ENCODE measurements at places on chromosomes 13 and 19.

- DNase-seq: no peak
Measured at GRCh38 chr19:57351867-57352266, 796 bp downstream of the ZNF304 start.

DNA sequence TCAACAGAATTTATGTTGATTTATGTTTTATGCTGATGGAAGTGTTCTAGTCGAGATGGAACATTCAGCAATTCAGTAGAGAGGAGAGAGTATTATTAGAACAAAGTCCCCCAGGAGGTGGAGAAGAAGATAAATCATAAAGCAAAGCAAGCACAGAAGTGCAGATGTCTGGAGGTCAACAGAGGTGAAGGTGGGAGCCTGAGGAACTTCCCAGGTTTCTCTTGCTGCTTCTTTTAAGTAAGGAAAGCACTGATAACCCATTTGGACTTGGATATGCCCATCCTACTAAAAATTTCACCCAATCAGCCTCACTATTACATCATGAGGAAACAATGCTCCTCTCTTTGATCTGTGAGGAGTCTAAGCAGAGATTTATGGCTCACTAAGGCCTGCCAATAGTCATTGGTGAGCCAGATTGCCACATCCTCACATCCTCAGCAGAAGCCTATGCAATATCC lies 98.8 kb downstream of the EPSTI1 start:
- no peak for DNase-seq

GRCh38 chr13:57925250-57925649 lies 293.7 kb downstream of the PCDH17 start:
- no peak for DNase-seq

DNA sequence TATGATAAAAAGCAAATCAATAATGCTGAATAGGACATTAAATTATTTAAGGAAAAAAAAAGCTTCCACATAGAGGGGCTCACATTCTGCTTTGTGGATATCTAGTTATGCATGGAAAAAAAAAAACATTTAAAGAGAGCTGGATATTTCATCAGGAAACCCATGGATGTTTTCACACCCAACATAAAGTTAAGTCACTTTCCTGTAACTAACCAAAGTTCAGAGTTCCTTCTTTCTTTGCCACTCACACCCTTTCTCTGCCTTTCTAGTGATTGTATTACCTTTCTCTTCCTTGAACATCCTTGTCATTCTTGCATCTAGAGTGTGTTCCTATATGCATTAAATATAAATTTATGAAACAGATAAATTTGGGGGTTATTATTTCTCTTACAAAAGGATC lies 47.2 kb downstream of the RFXAP start:
- no peak for DNase-seq

GRCh38 chr13:100302391-100302790 lies 213.5 kb downstream of the PCCA start:
- DNase-seq: no peak

GRCh38 chr19:16001481-16002312 lies 52.9 kb downstream of the OR10H4 start:
- no peak for DNase-seq

DNA sequence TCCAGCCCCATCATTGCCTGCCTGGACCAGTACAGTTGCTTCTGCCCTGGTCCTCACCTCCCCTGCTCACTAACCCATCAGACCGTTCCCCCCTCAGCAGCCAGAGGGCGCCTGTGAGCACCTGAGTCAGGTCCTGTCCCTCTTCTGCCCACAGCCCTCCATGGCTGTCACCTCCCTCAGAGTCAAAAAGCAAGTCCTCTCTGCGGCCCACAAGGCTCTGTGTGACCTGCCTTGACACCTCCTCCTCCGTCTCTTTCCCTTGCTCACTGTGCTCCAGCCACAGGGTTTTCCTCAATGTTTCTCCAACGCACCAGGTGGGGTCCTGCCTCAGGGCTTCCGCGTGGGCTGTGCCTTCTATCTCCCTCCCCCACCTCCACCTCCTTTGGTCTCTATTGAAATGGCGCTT lies 29.4 kb upstream of the PTPRS start:
- DNase-seq: no peak

DNA sequence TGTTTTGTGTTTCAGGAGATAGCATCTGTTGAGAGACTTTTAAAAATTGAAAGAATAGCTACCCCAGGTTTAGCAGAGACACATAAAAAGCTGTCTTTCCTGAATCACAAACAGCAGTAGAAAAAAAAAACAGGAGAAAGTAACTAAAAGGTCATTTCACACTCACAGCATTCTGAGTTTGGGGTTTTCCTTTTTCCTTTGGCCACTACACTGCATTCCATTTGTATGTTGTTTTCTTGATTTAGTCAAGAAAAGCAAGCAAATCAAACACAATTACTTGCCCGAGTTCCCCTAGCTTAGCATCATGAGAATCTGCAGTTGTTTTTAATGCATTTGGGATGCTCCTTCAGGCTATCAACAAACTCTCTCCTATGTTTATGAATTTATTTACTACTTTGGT lies 161.0 kb downstream of the KCTD12 start:
- DNase-seq: no peak

DNA sequence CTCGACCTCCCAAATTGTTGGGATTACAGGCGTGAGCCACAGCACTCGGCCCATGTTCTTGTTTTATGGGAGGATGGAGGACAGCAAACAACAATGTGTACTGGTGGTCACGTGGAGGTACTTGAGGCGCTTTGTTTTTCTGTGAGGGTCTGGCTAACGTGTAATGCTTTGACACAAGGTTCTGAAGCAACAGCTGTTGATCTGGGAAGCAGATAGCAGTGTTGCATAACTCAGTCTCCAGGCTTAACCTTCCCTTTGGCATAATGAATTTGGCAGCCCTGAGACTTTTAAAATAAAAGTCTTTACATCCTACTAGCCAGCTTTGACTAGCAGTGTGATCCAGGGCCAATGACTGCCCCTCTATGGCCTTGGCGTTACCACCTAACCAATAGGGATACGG lies 6.9 kb upstream of the ZNF580 start:
- no peak for DNase-seq

DNA sequence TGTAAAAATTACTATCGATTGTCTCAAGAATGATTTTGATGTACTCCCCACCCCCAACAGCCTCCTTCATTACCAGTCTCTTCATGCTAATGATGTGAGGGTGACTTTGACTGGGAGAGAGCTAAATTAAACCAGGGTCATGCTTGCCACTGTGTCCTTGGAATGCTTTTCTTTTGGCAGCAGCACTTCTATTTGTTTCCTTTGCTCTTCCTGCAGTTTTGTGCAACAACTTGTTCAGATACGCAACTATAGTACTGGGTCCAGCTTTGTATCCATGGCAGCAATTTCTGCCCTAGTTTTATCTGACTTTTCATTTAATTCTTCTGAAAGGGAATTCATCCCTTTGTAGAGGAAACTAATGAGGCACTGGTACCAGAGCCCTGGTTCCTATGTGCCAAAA lies 2792.1 kb downstream of the PCDH9 start:
- no peak for DNase-seq

- DNase-seq: no peak
Measured at GRCh38 chr13:46124531-46124966, 19.7 kb upstream of the CPB2 start.

DNA sequence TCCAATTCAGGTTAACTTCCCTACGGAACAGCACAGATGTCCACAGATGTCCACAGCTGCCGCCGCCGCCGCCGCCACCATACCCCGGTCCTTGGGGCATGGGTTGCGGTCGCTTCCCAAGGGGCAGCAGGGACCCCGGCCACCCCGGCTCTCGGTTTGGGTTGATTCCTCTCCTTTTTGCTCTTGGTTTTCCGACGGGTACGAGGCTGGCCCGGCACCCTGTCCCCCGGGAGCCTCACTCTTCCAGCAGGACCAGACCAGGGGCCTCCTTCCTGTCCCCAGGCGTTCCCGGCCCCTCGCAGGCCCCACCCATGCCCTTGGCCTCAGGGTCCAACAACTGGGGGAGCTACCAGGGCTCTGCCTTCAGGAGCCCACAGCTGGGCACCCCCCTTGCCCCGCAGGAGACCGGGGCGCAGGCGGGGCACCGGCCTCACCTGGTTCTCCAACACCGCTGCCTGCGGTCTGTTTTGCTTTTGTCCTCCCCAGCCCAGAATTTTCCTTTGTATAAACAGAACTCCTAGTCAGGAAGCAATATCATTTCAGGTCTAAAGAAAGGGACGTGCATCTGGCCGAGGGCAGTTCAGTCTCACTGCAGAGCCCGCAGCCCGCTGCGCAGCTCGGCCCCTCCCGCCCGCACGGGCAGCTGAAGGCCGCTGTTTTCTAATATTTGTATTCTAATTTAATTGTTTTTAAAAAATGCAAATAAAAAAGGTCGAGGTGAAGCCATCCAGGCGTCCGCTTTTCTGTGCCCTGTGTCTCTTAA lies 27.9 kb downstream of the ZBTB7A start:
- no peak for DNase-seq

DNA sequence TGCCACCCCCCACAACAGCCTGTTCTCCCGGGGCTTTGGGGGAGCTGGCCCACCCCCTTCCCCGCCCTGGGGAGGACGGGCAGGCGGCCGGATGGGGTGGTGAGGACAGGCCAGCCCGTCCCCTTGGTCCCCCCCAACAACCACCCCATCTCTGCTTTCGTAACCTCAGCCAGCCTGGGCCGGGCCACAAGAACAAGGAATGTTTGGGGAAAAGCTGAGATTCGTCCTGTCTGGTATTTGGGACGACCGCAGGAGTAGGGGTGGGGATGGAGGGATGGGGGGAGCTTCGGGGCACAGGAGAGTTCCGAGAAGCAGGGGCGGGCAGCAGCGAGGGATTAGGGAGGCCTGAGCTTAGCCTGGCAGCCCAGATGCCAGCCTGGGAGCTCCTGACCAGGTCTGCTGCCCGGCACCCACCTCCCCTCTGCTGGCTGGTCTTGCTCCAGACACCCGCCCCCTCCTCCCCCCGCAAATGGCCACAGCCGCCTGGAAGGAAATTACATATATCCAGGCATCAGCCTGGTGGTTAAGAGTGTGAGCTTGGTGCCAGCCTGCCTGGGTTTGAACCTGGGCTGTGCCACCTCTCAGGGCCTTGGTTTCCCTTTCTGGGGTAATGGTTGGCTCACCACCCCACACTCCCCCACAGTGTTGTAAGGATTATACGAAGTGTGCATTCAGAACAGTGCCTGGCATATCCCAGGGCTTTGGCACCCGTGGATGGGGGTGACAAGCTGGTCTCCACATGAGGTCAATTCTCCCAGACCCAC lies at the start of gene PODNL1:
TSS of gene PODNL1 (minus strand) at position 117 of the 764 bp plus-strand sequence. CDS start 236 bp downstream, outside the sequence.
- DNase-seq: no peak

DNA sequence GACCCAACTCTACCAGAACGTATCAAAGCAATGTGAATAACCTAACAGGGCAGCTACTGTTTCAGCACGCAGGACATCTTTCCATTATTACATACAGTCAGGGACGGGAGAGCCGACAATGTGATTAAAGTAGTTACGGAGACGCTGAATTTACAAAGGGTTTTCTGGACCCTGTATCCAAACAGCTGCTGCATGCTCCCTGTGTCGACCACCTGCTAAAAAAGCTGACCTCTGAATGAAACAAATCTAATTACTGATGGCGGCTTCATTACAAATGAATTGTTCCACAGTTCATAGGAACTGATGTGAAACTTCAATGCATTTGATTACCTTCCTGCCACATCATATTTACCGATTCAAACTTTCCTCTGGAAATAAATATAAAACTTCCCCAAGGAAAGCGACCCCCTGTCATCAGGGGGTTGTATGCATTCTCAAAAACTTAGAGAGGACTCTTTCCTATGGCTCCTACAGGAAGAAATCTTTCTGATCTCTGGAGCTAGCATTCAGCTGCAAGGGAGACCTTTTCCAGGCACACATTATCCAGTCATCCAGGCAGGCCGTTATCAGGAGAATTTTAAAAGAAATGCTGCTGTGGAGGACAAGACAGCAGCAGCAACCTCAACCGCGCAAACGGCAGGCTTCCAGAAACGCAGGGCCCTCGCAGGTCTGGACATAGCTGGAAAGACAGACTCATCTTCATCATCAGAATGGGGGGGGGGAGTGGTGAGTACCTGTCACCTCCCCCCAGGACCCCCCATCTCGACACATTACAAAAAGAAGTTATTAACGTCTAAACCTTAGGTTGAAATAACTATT lies 3.1 kb downstream of the EFNB2 start:
- DNase-seq: no peak

DNA sequence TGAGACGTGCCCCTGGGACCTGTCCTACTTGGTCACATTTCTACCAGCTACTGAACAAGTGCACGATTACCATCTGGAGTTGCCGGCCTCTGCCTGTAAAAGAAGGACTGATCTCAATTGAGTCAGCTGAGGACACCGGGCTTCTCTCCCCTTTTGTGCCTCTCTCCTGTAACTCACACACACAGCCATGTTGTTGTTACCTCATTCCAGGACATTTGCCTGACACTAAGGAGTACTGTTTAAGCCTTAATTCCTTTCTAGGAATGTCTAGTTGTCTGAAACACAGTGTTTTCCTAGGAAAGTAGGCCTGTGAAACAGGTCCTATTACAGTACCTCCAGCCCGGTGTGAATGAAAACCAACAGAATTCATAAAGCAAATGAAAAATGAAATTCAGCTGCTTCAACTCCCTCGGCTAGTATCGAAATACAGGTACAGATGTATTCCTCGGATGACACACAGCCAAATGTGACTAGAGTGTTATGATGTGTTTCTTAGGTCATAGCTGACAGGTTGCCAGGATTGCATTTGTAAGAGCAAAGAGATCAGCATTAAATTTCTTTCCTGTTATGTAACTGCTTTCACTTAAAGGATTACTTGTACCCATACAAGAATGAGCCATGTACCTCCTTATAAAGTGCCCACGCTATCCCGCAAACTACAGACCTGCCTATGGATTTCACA lies 152.0 kb upstream of the IRS2 start:
- no peak for DNase-seq

GRCh38 chr13:112977091-112977490 lies 8.1 kb downstream of the MCF2L start:
- no peak for DNase-seq

GRCh38 chr13:61410669-61411297 lies 4.9 kb downstream of the PCDH20 start:
- DNase-seq: no peak

GRCh38 chr19:13979244-13979615 lies 26.9 kb downstream of the RFX1 start:
- no peak for DNase-seq

GRCh38 chr13:40330950-40331349 lies 335.5 kb downstream of the FOXO1 start:
- DNase-seq: no peak

- DNase-seq: no peak
Measured at GRCh38 chr13:109400624-109401257, 385.6 kb downstream of the IRS2 start.

DNA sequence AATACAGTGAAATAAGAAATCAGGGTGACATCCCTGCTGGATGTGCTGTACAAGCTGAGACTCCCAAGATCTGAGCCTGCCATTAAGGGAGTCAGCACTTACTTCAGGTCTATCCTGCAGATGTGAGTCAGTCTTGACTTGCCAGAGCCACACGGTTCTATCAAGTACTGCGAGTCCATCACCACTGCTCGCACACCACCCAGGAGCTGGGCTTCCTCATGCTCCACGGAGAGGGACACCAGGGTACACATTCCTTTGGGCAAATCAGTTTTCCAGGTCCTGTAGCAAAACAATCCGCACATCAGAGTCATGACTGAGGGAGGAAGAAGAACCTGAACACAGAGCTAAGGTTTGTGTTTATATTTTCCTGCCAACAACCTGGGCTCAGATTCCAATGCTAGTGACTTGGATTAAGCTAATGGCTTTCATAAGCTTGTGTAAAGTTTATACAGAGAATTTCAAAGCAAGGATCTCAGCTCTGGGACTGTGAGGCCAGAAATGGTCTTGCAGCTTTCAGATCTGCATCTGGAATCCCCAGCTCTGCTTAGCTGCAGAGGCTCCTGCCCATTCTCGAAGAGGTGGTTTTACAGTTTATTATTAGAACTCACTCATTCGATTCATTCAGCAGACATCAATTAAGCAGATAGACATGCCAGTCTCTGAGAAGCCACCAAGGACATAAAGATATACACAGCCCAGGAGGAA lies 90.6 kb downstream of the KL start:
- DNase-seq: no peak
